Placental epithelial cell (primary cell): ENCODE measurements at places on chromosomes 4 and X. TPM values are rescaled to one million over a fixed set of nuclear protein-coding genes. Genes with fewer than 3 reads are reported as not detected.

MTM1 gene
- 11.0 and 12.3 TPM in 2 replicates for total RNA-seq

TMEM271 gene
- not detected in 2 replicates for total RNA-seq

SH3D19 gene
- total RNA-seq = 124 and 127 TPM in 2 replicates

METTL14 gene
- total RNA-seq = 13.0 and 27.9 TPM in 2 replicates

TMPRSS11B gene
- 1.2 and 1.4 TPM in 2 replicates for total RNA-seq

RAB41 gene
- total RNA-seq = not detected in 2 replicates

CXXC4 gene
- total RNA-seq = 0.11 and 0.39 TPM in 2 replicates

ZMAT1 gene
- total RNA-seq = under 0.01 and 0.11 TPM in 2 replicates

DTHD1 gene
- total RNA-seq = not detected in 2 replicates

CCDC158 gene
- under 0.01 and 0.11 TPM in 2 replicates for total RNA-seq

TCEAL2 gene
- not detected in 2 replicates for total RNA-seq

CLNK gene
- not detected in 2 replicates for total RNA-seq

SCRG1 gene
- total RNA-seq = under 0.01 TPM in 1 of 2 replicates, not detected in the other

CLCN4 gene
- 3.1 and 11.0 TPM in 2 replicates for total RNA-seq

CT45A3 gene
- not detected in 2 replicates for total RNA-seq

EFNB1 gene
- total RNA-seq = 25.1 and 47.0 TPM in 2 replicates

IL9R gene
- not detected in 2 replicates for total RNA-seq
